B cell (primary cell): ENCODE measurements at places on chromosomes 4 and X. TPM values are rescaled to one million over a fixed set of nuclear protein-coding genes. Genes with fewer than 3 reads are reported as not detected.

DNA sequence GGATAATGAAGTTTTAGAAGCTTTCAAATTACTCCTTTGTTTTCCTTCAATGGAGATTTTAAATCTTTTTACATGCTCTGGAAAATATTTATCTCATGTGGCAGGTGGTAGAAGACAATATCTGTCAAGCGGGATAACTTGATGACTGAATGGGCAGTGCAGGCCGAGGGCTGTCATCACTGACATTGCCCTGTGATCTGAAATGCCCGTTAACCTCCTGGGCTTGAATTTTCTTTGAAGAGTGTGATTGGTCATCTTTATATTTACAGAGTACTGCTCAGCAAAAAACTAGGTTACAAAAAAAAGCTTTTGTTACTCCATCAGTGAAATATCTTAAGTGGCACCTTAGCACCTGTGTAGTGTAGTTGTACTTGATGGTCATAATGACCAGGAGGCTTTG, 147.5 kb downstream of the GATB start:
- no peak for DNase-seq

DNA sequence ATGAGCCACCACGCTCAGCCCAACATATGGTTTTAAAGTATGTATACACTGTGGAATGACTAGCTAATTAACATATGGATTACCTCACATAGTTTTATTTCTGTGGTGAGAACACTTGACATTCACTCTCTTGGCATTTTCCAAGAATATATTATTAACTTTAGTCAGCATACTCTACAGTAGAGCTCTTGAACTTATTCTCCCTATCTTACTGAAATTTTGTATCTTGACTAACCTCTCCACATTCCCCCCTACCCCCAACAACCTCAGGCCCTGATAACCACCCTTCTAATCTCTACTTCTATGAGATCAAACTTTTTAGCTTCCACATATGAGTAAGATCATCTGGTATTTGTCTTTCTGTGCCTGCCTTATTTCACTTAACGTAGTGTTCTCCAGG, 38.6 kb upstream of the AGA start:
- no peak for DNase-seq

DNA sequence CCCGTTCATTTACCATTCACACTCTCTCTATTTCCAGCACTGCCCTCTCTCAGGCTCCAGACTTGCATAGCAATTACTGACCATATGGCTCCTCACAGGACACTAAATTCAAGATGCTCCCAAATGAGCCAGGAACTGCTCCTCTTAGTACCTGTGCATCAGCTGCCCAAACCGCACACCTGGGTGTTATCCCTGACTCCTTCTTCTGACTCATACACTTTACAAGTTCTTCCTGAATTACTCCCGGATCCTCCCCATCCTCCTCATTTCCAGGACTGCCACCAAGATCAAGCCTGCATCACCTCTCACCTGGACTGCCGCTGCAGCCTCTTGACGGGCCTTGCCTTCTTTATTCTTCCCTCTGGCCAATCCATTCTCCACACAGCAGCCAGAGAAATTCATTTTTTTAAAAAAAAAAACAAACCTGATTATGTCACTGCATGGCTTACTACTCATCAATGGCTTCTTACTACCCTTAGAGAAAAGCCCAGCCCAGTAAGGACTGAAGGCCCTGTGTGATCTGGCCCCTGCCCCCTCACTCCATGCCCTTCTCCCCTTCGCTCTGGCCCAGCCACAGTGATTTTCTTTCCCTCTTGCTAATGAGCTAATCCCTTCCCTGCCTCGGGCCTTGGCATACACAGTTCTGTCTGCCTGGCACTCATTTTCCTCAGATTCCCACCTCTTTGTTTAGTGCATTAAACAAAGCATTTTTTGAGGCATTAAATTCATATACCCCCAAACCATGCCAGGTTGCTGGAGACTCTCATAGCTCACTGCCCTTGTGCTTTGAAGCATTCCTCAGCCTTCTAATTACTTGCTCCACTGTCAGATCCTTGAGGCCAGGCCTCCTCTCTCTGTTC, 92.0 kb downstream of the PDGFRA start:
- no peak for DNase-seq

DNA sequence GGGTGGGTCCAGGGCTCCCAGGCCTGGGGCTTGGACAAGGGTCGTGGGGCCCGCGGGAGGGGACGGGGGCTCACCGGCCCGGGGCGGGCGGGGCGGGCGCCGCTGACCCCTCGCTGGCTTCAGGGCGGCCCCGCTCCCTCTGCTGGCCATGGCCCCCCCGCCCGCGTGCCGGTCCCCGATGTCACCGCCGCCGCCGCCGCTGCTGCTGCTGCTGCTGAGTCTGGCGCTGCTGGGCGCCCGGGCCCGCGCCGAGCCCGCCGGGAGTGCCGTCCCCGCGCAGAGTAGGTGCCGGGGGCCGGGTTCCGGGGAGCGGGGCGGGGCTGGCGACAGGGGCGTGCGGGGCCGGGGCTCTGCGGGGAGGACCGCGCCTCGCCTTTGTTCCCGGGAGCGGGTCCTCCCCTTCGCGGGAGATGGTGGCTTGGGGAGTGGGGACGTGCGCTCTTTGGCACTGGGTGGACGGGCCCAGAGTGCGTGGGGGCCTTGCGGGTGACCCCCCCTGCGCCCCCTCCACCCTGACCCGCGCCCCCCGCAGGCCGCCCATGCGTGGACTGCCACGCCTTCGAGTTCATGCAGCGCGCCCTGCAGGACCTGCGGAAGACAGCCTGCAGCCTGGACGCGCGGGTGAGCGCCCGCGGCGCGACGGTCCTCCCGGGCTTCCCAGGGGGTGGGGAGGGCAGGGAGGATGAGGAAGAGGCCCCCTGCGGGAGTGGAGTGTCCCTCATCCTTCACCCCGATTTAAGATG, 16.8 kb upstream of the NAT8L start:
- DNase-seq, result peak; percentile 51

GRCh38 chr4:3124070-3124767, 49.7 kb downstream of the HTT start:
- no peak for DNase-seq

DNA sequence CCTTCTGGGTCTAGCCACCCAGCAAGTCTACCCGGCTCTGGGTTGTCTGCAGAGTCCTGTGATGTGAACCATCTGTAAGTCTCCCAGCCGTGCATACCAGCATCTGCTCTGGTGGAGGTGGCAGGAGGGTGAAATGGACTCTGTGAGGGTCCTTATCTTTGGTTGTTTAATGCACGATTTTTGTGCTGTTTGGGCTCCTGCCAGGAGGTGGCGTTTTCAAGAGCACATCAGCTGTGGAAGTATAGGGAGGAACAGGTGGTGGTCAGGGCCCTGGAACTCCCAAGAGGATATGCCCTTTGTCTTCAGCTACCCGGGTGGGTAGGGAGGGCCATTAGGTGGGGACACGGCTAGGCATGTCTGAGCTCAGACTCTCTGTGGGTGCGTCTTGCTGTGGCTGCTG, 66.5 kb upstream of the ZFP42 start:
- DNase-seq, result no peak

GRCh38 chr4:77015390-77015789, 60.4 kb downstream of the CCNI start:
- no peak for DNase-seq

DNA sequence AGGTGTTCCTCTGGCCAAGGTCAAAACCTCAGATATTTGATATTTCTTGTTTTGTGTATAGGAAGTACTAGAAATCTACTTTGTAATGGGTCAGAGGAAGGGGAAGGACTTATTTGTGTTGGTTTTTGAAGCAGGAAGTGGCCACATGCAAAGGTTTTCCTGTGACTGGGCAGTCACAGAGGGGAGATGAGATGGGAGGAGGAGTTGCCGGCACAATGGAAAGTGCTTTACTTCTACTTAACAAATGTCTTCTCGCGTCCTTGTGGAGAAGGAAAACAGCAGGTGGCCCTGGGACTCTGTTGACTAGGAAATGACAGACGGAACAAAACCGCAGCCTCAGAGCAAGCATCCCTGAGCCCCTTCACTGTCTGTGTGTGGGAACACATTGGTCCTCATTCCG, 46.6 kb downstream of the SHROOM2 start:
- DNase-seq, result no peak

DNA sequence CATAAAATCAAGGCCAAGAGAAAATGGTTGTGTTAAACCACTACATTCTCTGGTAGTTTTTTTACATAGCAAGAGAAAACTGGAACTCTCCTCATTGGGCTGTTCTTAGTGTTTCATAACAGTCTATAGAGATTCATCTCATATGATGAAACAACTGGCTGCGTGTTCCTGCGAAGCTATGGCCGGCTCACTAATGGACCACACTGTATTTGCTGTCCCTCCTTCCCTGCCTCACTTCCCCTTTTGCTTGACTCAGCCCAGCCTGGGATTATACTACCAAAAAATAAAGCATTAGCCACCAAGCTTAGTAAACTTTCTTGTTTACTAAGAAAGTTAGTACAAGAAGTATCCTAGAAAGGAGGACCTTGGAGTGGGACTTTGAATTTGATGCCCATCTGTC, 31.6 kb upstream of the LSM6 start:
- no peak for DNase-seq

DNA sequence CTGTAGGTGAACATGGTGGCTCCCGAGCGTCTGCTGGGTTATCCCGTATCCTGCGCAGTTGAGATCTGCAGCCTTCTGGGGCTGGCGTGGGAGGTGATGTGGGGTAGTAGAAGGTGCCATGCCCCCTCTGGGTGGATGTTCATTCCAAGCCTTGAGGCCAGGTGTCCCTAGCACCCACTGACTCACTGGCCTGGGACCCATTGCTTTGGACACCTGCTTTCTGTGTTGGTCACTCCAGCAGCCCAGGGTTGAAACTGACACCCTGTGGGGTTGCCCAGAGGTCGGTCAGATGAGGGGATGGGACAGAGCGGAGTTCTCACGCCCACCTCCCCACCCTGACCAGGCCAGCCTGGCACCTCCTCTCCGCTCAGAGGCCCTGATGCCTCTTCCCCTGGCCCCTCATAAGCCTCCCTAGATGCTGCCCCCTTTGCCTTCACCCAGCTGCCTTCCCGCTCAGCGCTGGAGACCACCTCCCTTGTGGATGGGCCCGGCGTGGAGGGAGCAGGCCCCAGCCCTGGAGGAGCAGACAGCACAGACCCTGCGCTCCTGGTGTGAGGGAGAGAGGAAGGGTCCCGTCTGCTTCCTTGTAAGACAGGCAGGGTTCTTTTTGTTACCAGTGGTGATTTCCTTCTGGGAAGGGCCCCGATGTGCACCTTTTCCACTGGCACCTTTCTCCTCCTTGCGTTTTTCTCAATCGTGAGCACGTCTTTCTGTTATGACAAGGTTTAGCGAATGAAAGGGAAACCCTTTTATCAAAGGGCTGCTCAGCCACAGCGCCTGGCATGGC, 2.0 kb downstream of the DOK7 start:
- DNase-seq, result no peak

- DNase-seq, result no peak
Measured at GRCh38 chr4:173281406-173282255, 52.5 kb downstream of the HMGB2 start.

- no peak for DNase-seq
Measured at GRCh38 chr4:8383451-8384160, 56.9 kb downstream of the ACOX3 start.

- DNase-seq, result no peak
Measured at GRCh38 chrX:18039023-18039422, 177.9 kb upstream of the RAI2 start.

DNA sequence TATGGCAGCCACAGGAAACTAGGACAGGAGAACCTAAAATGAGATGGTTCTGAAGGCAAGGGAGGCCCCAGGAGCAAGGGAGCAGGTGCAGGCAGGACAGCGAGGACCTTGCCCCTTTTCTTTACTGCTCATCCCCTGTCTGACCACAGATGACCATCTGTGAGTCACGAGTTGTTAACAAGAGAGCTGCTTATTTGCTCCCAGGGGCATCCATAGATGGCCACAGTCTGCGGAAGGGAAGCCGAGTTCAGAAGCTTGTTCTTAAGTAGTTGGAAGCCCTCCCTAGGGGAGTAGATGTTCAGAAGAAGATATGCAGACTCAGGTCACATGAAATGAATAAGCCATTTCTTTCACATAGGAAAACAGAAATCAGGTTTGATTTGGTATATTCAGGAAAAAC, 69.4 kb downstream of the EVC2 start:
- no peak for DNase-seq

- DNase-seq, result no peak
Measured at GRCh38 chrX:134431894-134432293, 28.1 kb upstream of the HPRT1 start.

DNA sequence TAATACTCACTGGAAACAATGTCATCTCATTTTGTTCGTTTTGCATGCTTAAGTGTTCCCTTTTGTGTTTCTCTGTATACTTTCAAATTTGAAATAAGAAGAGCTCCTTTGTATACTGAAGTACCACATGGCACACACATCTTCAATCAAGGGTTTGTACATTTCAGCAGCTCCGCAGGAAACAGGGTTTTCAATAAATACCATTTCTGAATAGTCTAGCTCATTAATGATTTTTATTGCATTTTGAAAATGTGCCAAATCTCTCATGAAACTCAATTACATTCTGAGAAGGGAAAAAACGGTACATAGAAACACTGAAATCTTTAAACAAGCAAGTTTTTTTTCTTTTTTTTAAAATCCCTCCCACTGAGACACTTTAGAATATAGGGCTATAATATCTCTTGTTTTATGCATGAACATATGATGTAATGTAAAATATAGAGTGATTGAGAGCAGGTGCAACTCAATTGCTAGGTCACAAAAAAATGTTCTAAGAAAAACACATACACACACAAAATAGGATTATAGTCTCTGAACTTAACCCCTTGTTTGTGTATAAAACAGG, 914.2 kb upstream of the PCDH7 start:
- no peak for DNase-seq

The CFI gene
- polyA plus RNA-seq, result not detected in 2 replicates

The XAGE2 gene
- polyA plus RNA-seq, result not detected in 2 replicates

The SCARB2 gene
- polyA plus RNA-seq, result 7.8 and 14.7 TPM in 2 replicates

The PRKX gene
- polyA plus RNA-seq, result 26.2 and 31.1 TPM in 2 replicates

The SLC10A6 gene
- 0.09 TPM in 1 of 2 replicates, not detected in the other for polyA plus RNA-seq

The NLRP2B gene
- 0.03 TPM in 1 of 2 replicates, not detected in the other for polyA plus RNA-seq

The ADAM29 gene
- polyA plus RNA-seq, result not detected in 2 replicates

The OCRL gene
- polyA plus RNA-seq, result 4.6 and 6.7 TPM in 2 replicates

The PNPLA4 gene
- 8.6 and 9.9 TPM in 2 replicates for polyA plus RNA-seq

The BTC gene
- not detected in 2 replicates for polyA plus RNA-seq

The FGF13 gene
- not detected in 2 replicates for polyA plus RNA-seq
